ENCODE measurements at places on chromosomes 6 and 20.

GRCh38 chr6:43910638-43911353 lies 140.8 kb downstream of the VEGFA start:
- no peak for DNase-seq

- DNase-seq: no peak
These were observed 8.8 kb upstream of the TAF8 start for GRCh38 chr6:42041481-42042053.

GRCh38 chr20:50151034-50151743 lies 2.3 kb downstream of the PEDS1 start:
- DNase-seq: no peak

DNA sequence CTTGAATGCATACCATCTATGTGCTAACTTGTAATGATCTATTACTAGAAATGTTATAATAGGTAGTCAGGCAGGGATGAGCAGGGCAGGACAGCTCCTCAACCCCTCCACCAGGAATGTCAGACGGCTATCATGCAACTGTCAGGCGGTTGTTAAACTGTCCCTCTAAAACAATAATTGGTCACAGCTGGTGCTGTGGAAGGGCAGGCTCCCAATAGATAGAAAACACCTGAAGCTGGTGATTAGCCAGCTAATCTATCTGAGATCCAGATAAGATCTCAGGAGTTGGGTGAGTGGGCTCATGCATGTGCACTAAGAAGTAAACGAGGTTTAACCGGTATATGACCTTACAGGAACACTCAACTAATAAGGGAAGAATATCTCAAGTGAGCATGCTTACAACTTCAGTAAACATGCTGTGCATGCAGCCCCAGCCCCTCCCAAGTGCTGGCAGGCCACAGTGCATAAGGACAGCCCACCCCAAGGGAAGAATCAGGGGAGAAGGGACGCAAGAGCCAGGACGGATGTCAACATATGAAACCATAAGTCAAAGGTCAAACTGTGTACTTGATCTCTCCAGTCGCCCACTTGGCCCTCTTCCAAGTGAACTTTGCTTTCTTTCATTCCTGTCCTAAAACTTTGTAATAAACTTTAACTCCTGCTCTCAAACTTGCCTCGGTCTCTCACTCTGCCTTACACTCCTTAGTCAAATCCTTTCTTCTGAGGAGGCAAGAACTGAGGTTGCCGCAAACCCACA lies 566.2 kb upstream of the NRSN1 start:
- DNase-seq: no peak

- DNase-seq: no peak
These were observed 147.5 kb downstream of the FLRT3 start for GRCh38 chr20:14189794-14190402.

GRCh38 chr6:2951728-2952127 lies 19.6 kb downstream of the SERPINB6 start:
- no peak for DNase-seq

DNA sequence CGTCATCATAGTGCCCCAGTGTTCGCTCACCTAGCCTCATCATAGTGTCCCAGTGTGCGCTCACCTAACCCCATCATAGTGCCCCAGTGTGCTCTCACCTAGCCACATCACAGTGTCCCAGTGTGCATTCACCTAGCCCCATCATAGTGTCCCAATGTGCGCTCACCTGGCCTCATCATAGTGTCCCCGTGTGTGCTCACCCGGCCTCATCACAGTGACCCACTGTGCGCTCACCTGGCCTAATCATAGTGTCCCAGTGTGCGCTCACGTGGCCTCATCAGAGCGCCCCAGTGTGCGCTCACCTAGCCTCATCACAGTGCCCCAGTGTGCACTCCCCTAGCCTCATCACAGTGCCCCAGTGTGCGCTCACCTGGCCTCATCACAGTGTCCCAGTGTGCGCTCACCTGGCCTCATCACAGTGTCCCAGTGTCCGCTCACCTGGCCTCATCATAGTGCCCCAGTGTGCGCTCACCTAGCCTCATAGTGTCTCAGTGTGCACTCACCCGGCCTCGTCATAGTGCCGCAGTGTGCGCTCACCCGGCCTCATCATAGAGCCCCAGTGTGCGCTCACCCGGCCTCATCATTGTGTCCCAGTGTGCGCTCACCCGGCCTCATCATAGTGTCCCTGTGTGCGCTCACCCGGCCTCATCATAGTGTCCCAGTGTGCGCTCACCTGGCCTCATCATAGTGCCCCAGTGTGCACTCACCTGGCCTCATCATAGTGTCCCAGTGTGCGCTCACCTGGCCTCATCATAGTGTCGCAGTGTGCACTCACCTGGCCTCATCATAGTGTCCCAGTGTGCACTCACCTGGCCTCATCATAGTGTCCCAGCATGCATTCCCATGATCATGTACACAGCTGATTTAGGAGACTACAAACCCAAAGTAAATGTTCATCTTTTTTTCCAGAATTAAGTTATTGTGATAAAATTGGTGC lies 9.5 kb downstream of the TMEM242 start:
- no peak for DNase-seq

DNA sequence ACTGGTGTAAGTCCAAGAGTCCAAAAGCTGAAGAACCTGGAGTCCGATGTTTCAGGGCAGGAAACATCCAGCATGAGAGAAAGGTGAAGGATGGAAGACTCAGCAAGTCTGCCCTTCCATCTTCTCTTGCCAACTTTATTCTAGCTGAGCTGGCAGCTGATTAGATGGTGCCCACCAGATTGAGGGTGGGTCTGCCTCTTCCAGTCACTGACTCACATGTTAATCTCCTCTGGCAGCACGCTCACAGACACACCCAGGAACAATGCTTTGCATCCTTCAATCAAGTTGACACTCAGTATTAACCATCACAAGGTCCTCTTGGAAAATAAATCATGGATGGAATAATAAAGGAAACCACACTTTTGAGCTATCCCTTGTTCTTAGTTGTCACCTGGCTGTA lies 121.2 kb downstream of the MAP3K7 start:
- DNase-seq: no peak

- DNase-seq: no peak
These were observed 7.9 kb downstream of the TGM3 start for GRCh38 chr20:2303673-2304072.

- no peak for DNase-seq
These were observed 1074.3 kb downstream of the KIF16B start for GRCh38 chr20:15498926-15499325.

GRCh38 chr6:116217069-116217468 lies 36.8 kb downstream of the TSPYL4 start:
- peak; percentile 46 for DNase-seq

DNA sequence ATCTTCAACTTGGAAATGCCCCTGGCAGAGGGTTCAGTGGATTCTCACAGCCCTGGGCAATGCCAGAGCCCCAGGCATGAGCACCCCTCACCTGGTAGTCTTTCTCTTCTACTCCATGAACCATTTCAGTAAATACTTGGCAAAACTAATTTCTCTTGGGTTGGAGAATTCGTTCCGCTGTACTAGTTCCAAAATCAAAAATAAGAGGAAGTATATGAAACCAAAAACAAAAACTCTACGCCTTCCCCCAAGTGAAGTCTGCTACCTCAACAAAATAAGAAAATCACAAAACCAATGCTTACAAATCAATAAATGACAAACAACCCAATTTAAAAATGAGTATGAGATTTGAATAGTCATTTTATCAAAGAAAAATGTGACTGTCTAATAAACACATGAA lies 12.6 kb downstream of the GFOD1 start:
- no peak for DNase-seq

DNA sequence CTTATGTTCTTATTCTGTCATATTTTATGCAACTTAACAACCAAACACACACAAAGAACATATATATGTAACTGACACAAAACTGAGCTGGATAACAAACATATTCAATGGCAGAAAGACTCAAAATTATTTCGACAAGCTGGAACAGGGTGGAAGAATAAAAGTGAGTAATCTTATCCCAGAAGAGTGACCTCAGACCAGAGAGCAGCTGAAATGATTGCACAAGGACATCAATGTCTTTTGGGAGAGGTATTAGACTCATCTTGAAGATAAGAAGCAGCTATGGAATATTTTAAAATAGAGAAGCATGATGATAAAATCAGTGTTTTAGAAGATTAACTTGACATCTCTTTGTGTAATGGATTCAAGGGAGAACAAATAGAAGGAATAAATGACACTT lies 191.6 kb upstream of the PRDM1 start:
- DNase-seq: no peak

DNA sequence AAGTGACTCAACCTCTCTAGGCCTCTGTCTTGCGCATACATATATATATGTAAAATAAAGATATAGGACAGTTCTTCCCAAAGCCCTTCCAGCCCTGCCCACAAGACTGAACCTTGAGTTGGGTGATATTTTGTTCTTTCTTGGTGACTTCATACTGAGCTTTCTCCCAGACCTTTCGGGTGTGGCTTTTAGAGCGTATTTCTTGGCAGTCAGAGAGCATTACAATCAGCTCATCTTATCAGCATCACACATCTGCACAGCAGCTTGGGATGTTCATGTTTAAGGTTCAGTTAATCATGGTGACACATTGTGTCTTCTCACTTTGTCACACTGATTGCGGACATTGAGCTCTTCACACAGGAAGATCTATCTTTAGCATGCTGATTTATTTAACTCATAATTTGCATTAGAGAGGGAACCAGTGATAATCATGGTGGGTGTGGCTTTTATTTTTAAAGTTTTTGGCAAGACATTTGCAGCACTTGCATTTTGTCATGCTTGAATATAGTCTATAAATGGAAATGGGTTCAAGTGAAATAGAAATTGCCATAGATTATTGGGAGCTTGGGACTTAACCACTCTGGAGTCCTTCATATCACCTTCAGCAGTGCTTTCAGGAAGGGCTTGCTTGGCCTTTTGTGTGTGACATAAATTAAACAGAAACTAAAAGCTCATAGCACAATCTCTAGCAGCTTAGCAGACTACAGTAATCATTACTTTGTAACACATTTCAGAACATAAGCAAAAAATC lies 8.3 kb downstream of the KIF3B start:
- DNase-seq: peak; percentile 65

DNA sequence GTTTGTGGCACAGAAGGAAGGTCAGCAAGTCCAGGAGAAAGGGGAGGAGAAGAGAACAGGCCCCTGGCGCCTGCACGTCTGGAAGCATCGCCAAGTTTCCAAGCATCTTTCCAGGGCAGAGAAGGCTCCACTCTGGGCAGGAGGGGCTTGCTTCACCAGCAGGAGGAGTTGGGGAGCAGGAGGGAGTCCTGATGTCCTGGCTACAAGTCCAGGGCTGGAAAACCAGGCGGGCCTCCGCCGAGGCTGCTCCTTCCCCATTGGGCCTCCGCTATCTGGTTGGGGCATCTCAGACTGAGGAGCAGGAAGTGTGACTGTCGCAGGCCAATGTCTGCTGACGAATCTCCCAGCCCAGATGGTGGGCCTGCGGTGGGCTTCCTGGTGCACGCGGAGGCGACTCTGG lies 421.9 kb downstream of the PREX1 start:
- no peak for DNase-seq

Data from CD4-positive, alpha-beta T cell treated with Interleukin-12 subunit alpha and Interleukin-12 subunit beta, for 1 hour (primary cell).